ENCODE measurements at places on chromosomes 16 and 17.

DNA sequence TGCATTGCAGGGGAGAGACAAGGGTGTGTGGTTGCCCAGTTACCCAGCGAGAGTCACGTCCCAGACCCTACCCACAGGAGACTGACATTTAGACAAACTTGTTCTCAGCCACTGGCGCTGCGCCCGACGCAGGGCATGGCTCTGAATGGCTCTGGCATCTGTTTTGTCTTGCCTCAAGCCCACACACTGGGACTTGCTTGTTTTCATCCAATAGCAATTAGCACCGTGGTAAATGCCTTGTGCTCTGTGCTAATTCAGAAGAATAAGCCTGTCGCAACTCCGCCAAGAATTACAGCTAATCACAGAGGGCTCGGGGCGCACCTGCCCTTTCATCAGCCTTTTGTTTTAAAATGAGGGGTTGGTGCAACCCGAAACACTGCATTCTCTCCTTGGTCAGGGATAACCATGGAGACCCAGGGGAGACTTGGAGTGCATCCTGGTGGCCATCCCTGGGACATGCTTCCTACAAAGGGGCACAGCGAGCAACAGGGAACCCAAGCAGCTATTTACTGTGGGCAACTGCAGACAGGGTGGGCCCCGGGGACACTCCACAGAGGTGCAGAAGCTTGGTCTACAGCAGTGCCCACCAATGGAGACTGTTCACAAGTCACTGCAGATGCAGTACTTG, 220.6 kb upstream of the ZFHX3 start:
- DNase-seq: no peak

- no peak for DNase-seq
These were observed at the start of gene KRT36 for GRCh38 chr17:41489531-41489930. KRT36 (minus strand) TSS chr17:41489910; CDS start chr17:41489864, 46 bp downstream.

GRCh38 chr17:77828749-77829539, 129.6 kb upstream of the TNRC6C start:
- no peak for DNase-seq

- peak; percentile 71 for DNase-seq
These were observed 421 bp upstream of the DLX4 start for GRCh38 chr17:49968405-49969133.

DNA sequence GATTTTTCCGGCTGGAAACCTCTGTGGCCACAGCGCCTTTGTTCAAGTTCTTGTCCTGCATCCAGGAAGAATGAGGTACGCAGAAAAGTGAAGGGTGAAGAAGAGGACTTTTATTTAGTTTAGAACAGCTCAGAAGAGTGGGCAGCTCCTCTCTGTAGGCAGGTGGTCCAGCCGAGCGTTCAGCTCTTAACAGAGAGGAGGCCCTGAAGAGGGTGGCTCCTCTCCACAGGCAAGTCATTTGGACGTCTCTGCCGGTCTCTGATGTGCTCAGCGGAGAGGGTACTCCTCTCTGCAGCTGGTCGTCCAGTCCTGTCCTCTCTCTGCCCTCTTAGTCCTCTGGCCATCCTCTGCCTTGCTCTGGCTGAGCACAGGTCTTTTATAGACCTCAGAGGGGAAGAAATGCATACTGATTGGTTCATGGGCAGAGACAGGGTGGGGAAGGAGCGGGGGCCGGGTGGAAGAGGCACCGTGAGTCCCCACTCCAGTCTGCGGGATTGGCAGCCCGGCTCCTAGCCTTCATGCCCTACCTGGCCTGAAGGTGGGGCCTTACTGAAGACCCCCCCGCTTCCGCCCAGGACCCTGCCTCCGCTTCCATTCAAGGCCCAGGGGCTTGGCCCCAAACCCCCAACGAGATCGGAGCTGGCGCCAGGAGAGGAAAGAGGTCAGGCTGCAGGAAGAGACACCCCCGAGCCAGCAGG, 70.0 kb upstream of the NKD1 start:
- no peak for DNase-seq

GRCh38 chr17:82278308-82278707, 4.8 kb upstream of the CSNK1D start:
- DNase-seq: no peak

- DNase-seq: no peak
These were observed 1.0 kb downstream of the SLC47A1 start for GRCh38 chr17:19534562-19535149.

DNA sequence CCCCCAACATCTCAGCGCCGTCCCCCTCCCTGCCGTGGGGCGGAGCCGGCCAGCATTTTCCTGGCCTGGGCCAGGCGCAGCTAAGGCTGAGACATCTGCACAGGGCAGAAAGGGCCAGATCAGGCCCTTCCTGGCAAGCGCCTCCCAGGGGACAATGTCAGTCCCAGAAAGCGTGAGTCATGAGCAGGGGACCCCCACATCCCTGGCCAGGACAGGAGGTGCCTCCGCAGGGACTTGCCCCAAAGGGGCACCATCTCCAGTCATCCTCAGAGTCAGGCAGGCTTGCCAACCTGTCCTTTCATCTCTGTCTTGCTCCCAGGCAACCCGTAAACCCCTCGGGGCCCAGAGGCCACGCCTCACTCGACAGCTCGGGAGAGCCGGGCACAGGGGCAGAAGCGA, 43.2 kb downstream of the SOCS1 start:
- no peak for DNase-seq

- DNase-seq: no peak
These were observed 2.8 kb upstream of the ACSF3 start for GRCh38 chr16:89090669-89091426.

GRCh38 chr17:66343531-66344078, 41.2 kb downstream of the PRKCA start:
- no peak for DNase-seq

DNA sequence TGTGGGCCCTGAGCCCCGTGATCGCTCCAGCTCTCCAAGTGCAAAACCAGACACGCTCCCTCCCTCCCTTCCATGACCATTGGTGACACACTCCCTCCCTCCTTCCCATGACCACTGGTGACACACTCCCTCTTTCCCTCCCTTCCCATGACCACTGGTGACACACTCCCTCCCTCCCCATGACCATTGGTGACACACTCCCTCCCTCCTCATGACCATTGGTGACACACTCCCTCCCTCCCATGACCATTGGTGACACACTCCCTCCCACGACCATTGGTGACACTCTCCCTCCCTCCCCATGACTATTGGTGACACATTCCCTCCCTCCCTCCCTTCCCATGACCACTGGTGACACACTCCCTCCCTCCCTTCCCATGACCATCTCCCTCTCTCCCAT, 56.3 kb downstream of the LMF1 start:
- no peak for DNase-seq

DNA sequence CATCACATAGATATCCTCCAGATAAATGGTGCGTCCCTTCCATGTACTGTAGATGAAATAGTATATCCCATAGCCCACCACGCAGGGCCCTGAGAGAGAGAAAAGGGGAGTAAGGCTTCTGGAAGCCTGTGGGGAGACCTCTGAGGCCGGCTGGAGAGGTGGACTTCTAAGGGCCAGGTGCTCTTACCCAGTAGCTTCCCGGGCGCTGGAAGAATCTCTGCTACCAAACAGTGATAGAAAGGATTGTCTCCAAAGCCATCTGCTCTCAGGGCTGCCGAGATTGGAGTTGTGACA, 718 bp downstream of the SAT2 start:
- no peak for DNase-seq

DNA sequence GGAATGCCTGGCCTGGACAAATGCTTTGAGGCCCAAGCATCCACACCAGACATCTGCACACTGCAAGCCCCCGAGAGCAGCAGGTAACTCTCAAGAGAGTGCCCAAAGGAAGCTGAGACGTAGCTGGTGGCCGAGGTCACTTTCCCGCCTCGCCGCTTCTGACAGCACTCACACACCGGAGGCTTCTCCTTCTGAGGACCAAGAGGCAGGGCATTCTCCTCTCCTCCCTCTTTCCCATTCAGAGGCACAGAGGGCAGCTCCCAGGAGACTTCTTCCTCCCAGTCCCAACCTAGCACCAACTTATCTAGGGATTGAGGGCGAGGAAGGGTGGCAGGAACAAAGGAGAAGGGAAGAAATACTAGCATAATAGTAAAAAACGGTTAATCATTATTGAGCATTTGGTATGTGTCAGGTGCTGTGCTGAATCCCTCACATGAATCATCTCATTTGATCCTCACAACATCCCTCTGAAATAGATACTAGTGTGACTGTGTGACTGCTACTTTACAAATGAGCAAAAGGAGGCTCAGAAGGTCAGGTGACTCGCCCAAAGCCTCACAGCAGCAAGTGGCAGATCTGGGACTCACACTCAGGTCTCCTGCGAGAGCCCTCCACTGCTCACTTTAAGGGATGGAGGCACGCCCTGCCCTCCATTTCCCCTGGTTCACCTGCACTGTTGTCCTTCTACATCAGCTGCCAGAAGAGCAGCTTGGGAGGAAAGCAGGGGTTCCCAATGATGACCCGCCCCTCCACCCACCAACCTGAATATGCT, 41.8 kb downstream of the MYO18A start:
- DNase-seq: peak; percentile 51

DNA sequence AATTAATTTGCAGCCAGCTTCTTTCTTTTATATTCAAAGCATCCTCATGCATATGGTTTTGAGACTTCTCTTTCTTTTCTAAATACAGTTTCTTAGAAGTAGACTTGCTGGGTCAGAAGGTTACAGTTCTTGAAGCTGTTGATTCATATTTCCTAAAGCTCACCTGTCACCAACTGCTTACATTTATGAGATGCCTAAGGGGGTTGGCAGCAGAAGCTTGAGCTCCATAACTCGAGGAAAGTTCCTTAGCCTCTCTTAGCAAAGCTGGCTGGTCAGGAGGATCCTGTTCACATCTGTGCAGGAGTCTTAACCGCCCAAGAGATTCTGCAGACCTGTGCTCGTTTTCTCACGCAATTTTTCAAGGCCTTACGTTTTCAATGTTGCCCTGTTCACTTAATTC, 218.8 kb downstream of the SNX29 start:
- DNase-seq: no peak

DNA sequence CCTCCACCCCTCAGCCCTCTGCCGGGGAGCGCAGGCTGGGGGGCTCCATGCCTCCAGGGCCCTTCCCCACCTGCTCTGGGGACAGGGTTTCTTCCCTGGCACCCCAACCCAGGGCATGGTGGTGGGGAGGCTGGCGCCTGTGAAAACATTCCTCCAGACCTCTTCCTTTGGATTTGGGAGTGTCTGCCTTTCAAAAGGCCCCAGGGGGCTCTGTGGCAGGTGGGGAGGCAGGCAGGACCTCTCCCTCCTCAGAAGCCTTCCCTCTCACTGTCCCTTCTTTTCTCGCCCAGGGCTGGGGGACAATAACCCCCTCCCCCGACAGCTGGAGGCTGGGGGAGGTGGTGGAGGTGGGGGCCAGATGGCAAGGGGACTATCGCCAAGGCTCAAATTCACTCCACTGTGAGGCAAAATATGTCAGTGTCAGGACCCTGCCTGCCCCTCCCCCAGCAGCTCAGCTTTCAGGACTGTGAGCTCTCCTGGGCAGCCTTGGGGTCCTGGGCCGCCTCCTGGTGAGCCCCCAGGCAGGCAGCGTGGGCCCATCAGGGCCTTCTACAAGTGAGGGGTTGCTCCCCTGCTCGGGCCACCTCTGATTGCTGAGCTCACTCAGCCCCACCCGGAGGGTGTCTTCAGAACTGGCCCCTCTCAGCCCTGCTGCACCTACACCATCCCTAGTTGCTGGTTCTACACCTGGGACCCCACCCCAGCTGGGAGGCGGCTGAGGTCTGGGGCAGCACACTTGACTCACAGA, 1.8 kb downstream of the CDH15 start:
- no peak for DNase-seq

- no peak for DNase-seq
These were observed 95.2 kb upstream of the SEC14L1 start for GRCh38 chr17:77045441-77046041.

- DNase-seq: no peak
These were observed 217.8 kb downstream of the ZFHX3 start for GRCh38 chr16:72829846-72830775.

DNA sequence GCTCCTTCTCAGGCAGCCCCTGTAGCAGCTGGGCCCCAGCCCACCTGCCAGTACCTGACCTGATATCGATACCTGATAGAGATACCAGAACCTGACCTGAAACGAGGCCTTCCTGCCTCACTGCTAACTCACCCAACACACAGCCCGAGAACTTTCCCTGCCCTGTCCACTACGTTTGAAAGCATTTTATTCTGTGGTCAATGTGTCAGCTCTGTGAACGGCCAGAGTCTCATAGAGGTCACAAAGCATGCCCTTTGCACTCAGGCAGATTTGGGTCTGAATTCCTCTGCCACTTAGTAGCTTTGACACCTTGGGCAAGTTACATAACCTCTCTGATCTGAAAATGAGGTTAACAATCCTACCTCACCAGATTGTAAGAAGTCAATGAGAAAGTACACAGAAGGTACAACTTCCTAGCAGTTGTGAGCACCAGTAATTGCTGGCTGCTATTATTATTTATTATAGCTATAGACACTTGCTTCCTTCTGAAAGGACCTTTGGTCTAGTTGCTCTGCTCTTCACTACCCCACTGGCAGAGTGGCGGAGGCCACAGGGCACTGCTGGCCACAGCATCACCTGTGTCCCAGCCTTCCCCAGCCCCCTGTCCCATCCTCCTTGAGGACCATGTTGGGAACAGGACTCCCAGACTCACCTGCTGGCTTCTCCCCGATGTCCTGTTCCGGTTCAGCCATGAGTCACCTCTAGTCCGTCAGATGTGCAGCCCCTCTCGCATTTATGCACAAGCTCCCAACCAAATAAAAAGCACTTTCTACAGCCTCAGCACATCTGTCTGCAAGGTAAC, 895 bp downstream of the ANKRD40CL start:
- DNase-seq: no peak

DNA sequence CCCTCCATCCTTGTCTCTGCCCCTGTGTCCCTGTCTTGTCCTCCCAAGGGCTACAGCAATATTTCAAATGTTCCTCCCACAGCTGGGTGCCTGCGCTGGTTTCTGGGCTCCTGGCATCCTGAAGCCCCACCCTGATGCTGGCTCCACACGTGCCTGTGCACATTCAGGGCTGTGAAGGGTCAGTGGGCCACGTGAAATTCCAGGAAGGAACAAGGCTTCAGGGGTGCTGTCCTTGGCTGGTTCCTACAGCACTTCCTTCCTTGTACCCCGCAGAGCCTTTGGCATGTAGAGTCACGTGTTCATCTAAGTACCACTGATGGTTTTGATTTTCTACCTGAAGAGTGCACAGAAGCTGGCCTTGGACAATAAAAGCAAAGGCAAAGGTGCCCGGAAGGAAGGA, 57.7 kb upstream of the NLK start:
- DNase-seq: no peak

DNA sequence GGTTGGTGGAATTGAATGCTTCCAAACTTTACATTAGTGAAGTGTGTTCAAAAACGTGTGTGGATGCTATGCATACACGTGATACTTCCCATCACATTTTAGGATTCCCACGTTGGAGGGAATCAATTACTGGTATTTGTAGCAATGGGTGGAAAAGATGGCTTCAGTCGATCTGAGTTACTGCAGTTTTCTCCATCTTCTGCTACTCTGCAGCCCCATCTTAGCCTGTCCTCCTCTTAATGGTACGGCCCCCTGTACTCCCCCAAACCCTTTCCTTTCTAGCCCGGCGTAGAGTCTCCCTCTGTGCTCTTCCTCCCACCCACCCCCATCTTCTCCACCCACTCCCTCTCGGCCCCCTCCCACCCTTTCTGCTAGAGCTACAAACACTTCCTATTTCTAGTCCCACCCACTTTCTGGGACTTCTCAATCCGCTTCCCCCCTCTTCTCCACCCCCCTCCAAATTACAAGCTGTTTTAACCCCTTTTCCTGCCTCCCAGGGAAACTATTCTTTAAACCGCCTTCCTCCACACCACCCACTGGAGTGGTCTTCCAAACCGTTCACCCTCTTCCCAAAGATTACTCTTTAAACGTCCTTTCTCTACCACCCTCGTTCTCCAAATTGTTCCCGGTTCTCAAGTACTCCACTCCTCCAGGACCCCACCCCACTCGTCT, 1.1 kb downstream of the CHTF8 start:
- no peak for DNase-seq
